ENCODE measurements at places on chromosomes 7 and 10.

DNA sequence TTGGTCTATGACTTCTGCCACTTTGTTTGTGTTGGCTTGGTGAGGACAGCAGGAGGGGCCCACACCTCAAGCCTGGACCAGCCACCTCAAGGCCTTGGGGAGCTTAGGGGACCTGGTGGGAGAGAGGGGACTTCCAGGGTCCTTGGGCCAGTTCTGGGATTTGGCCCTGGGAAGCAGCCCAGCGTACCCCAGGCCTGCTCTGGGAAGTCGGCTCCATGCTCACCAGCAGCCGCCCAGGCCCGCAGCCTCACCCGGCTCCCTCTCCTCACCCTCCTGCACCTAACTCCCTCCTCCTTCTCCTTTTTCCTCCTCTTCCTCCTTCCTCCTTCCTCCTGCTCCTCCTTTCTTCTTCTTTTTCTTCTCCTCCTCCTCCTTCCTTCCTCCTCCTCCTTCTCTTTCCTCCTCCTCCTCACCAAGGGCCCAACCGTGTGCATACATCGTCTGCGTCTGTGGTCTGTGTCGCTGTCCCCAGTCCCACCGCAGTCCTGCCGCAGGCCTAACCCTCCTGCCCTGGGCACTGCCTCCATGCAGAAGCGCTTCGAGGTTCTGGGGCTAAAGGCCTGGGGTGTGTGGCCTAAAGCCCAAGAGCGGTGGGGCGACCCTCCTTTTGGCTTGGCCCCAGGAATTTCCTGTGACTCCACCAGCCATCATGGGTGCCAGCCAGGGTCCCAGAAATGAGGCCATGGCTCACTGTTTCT lies 5.3 kb downstream of the EN2 start:
- no peak for DNase-seq

DNA sequence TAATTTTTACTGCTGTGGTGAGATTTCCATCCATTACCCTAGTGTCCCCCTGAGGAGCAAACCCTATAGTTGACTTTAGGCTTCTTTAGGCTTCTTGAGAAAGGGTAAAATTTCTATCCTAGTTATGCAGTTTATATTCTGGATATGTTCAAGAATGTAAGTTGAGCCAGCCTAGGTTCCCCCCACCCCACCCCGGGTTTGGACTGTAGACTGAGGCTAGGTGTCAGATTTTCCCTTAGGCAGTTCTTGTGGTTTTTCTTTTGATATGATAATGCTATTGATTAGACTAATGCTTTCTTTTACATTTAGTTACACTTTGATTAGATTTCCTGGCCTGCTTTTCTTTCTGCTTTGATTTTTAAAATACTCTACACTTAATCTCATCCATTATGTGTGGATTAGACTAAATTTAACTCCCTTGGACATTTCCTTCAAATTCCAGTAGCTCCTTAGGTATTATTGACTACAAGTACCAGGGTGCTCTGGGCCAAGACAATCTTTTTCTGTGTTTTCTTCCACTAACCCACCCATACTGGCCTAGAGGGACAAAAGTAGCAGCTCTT lies 37.7 kb downstream of the NRF1 start:
- no peak for DNase-seq

- DNase-seq: no peak
Measured at GRCh38 chr10:114930320-114930719, 7.7 kb upstream of the TRUB1 start.

GRCh38 chr10:29112827-29113615 lies 175.8 kb upstream of the LYZL1 start:
- DNase-seq: no peak

DNA sequence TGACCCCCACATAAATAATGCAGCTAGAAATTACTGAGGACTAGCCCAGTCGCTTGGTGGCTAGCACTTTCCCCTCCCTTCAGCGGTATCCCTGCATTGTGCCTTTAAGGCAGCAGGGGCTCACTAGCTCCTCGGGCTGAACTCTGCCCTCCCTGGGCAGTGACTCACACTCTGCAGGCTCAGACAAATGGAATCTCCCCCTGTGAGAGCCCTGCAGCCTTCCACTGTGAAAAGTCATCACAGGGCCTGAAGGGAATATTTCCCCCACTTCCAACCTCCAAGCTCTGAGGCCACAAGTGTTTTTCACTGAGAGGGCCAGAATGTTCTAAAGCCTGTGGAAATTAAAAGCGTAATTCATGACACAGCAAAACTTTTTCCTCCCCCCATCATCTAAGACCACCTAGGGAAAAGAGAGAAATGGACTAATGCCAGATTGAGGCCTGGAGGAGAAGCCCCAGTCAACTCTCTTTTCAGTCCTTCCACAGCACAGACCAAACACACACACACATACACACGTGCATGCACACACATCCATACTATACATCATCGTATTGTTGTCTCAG lies 93.6 kb upstream of the COL1A2 start:
- no peak for DNase-seq

GRCh38 chr10:103512166-103512565 lies 18.7 kb downstream of the NEURL1 start:
- DNase-seq: no peak

- no peak for DNase-seq
Measured at GRCh38 chr10:93475227-93475626, 6.9 kb downstream of the MYOF start.

GRCh38 chr10:30502266-30503060 lies 68.5 kb downstream of the MAP3K8 start:
- DNase-seq: peak; percentile 25

- no peak for DNase-seq
Measured at GRCh38 chr7:137403353-137403695, 59.8 kb upstream of the PTN start.

GRCh38 chr7:104111271-104111670 lies 96.5 kb downstream of the ORC5 start:
- DNase-seq: no peak

DNA sequence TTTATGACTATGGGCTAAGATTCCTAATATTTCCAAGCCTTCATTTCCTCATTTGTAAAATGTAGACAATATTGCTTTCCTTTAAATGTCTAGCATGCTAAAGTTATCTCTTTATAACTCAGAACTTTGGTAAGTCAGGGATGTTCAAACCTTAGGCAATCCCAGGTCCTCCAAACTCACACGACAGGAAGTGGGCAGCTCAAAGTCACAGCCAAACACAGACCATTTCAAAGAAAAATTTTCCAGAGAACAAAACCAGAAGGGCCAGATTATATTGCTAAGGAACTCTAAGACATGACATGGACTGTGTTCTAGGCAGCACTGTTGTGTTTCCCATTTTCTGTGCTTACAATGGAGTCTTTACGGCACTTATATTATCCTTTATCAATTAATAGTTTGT lies 87.8 kb upstream of the DYNC1I1 start:
- DNase-seq: no peak

- no peak for DNase-seq
Measured at GRCh38 chr10:7218968-7219367, 191.9 kb downstream of the SFMBT2 start.

- no peak for DNase-seq
Measured at GRCh38 chr7:36232971-36233550, 80.0 kb downstream of the EEPD1 start.

GRCh38 chr7:126792521-126792920 lies 460.2 kb downstream of the GRM8 start:
- no peak for DNase-seq

DNA sequence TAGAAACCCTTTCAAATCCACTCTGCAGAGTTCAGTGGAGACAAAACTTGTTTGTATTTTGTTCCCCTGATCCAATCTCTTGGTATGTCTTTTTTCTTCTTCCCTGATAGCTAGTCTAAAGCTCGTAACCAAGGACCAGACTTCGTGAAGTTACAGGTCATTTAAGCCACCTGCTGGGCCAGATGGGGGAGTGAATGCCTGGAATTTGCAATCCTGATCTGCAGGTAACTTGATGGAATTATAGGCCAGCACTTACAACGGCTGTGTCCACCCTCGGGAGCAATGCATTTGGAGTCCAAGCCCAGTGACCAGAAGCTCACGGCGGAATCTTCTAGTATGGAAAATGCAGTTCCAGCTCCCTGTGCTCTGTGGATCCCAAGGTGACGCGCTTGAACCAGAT lies 566.9 kb downstream of the TCERG1L start:
- no peak for DNase-seq

DNA sequence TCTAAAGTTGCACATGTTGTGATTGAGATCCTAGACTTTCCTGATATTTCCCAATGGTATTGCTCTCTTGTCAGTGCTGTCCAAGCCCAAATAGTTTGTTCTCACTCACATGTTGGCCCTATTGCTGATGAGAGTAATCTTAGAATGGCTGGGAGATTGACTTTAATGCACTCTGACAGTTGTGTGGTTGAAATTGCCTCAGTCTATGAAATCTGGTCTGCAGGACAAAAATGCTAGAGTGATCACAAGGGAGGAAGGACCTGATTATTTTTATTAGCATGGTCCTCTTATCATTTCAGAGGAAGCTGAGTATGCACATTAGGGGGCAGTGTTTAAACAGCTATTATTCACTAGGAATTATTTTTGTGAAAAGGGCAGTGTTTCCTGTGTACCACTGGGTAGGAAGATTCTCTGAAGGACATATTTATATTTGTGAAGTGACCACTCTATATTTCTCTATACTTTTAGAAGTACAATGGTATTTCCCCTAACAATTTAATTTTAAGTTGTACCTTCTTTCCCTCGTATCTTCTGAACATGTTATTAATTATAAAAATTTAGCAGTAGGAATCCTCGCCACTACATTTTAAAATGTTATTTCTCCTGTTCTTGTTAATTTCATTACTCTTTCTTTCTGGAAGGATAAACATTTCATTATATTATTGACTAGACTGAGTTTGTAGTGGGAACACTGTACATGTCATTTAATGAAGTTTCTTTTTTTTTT lies 64.4 kb downstream of the SUGCT start:
- no peak for DNase-seq

DNA sequence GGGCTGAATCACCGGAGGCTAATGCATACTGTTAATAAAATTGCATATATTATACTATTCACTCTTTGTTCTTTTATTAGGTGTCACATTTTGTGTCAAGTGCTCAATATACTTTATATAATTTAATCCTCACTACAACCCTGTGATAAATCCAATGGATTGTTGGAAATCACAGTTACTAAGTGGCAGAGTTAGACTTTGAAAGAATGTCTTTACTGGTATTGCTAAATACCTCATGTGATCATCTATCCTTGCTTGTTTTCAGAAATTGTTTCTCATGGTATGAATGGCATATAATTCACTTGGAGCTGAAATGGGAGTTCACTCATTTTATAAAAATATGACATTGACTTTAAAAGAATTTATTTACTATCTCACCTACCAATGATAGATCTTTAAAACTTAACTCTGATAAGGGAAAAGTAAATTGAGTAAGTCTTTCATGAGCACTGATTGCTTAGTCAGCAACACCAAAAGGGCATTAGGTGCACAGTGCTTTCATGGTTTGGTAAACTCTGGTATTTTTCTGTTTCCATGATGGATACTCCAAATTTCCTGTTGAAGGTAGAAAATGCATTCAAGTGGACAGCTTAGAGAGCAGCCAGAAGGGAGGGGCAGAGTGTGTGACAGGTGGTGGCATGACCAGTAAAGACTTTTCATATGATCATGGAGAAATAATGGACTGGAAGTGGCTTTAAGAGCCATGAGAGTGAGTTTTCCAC lies 22.6 kb downstream of the ENKUR start:
- DNase-seq: no peak

GRCh38 chr10:67834375-67834774 lies 3.6 kb downstream of the DNAJC12 start:
- no peak for DNase-seq

DNA sequence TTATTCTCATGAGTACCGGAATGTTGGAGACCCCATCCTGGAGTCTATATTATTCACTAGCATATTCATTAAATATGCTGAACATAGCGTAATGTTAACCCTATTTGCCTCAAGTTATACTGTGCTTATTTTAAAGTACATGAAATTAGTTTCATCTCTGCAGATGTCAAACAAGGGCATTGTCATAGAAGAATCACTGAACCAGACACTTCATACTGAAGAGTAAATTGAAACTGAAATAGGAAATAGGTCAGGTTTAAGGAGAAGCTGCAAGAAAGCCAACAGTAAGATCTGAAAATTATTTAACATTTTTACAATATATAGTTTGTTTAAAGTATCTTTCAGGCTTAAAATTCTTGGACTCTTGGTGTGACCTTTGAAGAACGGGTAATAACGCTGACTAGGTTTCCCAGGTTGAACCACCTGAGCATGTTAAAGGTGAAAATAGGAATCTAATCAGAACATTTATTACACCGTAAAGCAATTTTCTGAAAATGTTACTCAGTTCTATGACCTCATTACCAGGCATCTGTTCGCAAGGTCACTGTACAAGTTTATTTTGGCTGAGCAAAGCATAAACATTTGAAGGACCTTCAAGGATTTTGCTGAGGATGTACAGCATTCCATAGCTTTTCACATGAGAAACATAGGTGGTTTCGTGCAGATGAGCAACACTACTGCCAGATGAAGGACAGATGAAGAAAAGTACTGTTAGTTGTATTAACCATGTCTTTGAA lies 82.7 kb downstream of the REEP3 start:
- DNase-seq: no peak

- DNase-seq: no peak
Measured at GRCh38 chr7:110448918-110449317, 642.0 kb upstream of the LRRN3 start.

- DNase-seq: no peak
Measured at GRCh38 chr7:112065758-112066157, 140.4 kb downstream of the DOCK4 start.

DNA sequence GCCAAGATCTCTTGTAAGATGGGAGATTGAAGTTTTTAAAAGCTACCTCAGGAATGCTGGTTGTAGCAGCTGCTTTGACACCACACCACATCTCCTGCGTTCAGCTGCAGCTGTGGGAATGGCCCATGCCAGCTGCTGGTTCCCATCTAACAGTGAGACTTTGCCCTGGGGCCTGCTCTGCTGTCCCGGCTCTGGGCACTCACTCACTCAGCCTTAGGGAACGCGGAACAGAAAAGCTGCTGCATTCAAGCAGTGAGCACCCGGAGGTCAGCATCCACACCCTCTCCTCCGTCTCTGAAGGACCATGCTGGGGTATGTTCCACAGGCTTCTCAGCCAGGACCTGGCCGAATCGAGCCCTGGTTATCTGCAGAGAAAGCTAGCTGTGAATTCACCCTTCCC lies 197.1 kb upstream of the CXCL12 start:
- no peak for DNase-seq

DNA sequence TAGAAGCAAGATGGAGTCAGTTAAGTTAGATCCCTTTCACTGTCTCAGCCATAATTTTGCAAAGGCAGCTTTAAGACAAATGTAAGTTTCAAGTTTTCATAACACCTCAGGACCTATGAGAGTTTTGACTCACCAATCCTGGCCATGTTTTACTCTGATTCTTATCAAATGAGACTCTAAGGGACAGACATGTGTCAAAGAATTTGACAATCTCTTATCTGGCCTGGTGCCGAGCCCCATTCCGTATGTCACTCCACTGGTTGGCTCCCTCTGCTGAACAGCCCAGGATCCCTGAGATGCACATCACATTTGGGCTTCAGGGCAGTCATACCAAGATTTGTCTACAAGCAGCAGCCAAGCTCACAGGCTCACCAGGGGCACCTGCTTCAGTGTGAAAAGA lies 187.6 kb upstream of the STK17A start:
- DNase-seq: no peak
